Activated CD8-positive, alpha-beta memory T cell treated with anti-CD3 and anti-CD28 coated beads, Interleukin-2, amount 10 ng/mL, durations not matched to agents 7 days and 5 days (primary cell): ENCODE measurements at places on chromosomes 6 and 20. TPM values are rescaled to one million over a fixed set of nuclear protein-coding genes. Genes with fewer than 3 reads are reported as not detected.

The TEAD3 gene
- not detected for total RNA-seq

The ENTPD6 gene
- total RNA-seq, result 42.0 TPM

The PKIB gene
- 0.47 TPM for total RNA-seq

The COX4I2 gene
- not detected for total RNA-seq

The MTRF1L gene
- 15.5 TPM for total RNA-seq

DNA sequence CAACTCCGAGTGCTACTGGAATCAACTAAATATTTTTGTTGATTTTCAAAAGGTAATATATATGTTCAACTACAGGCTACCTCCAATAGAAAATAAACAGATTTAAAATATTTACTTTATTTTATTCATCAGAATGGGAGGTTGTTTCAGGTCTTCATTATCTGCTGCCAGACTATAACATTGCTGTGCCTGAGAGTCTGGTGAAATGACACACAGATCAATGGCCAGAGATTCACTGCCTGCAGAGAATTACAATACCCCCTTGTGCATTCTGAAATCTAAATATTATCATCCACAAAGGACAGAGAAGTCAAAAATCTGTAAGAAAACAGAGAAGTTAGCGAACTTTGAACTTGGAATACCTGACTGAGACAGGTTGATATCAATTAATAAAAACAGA is 667.8 kb upstream of the GJE1 start:
- H3K27me3 ChIP-seq, result no peaks in the 10 kb centered on the region
- H3K4me1 ChIP-seq, result peaks cover 9% of the 10 kb centered on the region
- H3K4me3 ChIP-seq, result no peak overlapping the region
- DNase-seq, result no peak
- H3K27ac ChIP-seq, result no peak overlapping the region

- no peaks in the 10 kb centered on the region for H3K36me3 ChIP-seq
- no peak overlapping the region for H3K4me3 ChIP-seq
- H3K27me3 ChIP-seq, result peaks cover 3% of the 10 kb centered on the region
- DNase-seq, result no peak
Measured at GRCh38 chr6:135950669-135951068, 99.2 kb downstream of the PDE7B start.

- no peaks in the 10 kb centered on the region for H3K4me1 ChIP-seq
- H3K27me3 ChIP-seq, result no peaks in the 10 kb centered on the region
- H3K4me3 ChIP-seq, result no peak overlapping the region
- no peak for DNase-seq
- no peak overlapping the region for H3K27ac ChIP-seq
Measured at GRCh38 chr6:111347589-111347988, 135.4 kb downstream of the REV3L start.

DNA sequence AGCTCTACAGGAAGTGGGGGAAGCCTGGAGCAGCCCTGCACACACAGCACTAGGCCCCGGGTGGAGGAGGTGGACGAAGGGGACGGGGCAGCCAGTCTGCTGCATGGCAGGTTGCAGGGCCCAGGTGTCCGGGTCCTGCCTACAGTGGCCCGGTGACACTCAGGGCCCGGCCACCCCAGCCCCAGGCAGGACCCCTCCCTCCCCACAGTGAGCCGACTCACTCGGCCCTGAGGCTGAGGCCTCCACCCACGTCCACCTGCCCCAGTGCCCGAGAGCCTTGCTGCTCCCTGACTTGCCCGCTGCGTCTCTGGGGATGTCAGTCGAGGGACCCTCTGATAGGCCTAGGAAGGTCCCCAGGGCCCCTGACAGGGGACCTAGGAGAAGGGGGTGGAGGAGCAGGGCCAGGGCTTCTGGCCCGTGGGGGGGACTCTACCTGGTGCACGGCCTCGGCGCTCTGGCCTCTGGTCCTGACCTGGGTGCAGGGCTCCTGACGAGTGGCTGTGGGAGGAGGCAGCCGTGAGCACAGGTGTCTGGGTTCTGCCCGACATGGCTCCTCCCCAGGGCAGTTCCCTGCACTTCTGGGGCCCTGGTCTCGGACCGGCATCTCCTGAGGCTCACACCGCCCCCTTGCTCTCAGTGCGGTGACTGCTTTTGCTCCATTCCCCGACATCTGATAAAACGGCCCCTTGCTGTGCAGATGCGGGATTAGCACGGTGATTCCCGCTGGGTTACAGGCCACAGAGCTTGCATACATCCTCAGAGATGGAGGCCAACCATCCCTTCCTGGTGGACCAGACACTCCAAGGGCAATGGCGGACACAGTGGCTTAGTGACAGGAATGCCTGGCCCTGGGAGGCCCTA is 20.1 kb downstream of the FRMD1 start:
- no peak for DNase-seq
- H3K4me3 ChIP-seq, result no peak overlapping the region
- no peaks in the 10 kb centered on the region for H3K27me3 ChIP-seq
- H3K4me1 ChIP-seq, result no peaks in the 10 kb centered on the region

- H3K4me1 ChIP-seq, result no peaks in the 10 kb centered on the region
- H3K36me3 ChIP-seq, result no peaks in the 10 kb centered on the region
- no peaks in the 10 kb centered on the region for H3K27me3 ChIP-seq
- DNase-seq, result no peak
Measured at GRCh38 chr6:69338431-69339162, 458.2 kb downstream of the LMBRD1 start.

GRCh38 chr6:53100561-53100960 is 35.4 kb downstream of the FBXO9 start:
- no peak for DNase-seq
- H3K36me3 ChIP-seq, result peaks cover 28% of the 10 kb centered on the region
- no peaks in the 10 kb centered on the region for H3K4me1 ChIP-seq
- no peak overlapping the region for H3K27ac ChIP-seq

DNA sequence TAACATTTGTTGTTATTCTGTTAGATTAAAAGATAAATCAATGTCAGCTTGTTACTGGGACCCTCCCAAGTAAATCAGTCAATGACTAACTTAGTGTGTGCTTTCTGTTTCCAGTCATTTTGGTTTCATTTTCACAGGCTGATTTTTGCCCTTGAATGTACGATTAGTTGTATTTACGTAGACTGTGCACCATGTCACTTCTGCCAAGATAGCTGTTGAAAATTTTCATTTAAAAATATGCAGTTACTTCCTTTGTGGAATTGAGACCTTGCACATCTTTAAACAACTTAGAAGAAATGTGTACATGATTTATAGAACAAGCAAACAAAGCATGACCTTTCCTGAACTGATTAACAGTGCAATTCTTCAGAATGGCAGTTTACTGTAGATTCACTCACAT is 944.8 kb upstream of the CITED2 start:
- H3K36me3 ChIP-seq, result no peaks in the 10 kb centered on the region
- no peak overlapping the region for H3K27ac ChIP-seq
- H3K4me3 ChIP-seq, result no peak overlapping the region

DNA sequence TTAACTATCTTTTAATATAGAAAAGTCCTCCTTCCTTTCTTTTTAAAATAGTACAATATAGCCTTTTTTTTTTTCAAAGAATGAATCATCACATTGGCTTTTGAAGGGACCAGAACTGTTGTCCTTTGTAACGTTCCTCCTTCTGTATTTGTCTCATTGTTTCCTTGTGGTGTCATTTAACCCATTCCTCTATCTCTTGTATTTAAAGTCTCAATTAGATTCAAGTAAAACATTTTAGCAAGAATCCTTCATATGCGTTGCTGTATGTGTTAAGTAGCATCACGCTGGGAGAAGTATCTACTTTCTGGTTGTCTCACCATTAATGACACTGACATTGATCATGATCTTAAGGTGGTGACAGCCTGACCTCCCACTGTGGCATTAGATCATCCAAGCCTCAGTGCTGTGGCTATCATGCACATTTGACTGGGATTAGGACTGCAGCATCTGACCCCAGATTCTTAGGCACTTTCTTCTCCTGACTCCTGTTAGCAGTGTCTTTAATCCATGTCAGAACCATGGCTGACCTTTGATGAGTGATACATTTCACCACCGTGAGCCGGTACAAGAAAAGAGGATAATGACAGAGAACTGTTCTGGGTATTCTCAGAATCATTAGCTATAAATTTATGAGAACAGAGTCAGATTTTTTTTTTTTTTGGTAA is 67.5 kb upstream of the TFB1M start:
- H3K4me1 ChIP-seq, result no peaks in the 10 kb centered on the region
- H3K27me3 ChIP-seq, result no peaks in the 10 kb centered on the region
- DNase-seq, result no peak
- H3K4me3 ChIP-seq, result no peak overlapping the region
- H3K36me3 ChIP-seq, result no peaks in the 10 kb centered on the region
- H3K27ac ChIP-seq, result no peak overlapping the region

DNA sequence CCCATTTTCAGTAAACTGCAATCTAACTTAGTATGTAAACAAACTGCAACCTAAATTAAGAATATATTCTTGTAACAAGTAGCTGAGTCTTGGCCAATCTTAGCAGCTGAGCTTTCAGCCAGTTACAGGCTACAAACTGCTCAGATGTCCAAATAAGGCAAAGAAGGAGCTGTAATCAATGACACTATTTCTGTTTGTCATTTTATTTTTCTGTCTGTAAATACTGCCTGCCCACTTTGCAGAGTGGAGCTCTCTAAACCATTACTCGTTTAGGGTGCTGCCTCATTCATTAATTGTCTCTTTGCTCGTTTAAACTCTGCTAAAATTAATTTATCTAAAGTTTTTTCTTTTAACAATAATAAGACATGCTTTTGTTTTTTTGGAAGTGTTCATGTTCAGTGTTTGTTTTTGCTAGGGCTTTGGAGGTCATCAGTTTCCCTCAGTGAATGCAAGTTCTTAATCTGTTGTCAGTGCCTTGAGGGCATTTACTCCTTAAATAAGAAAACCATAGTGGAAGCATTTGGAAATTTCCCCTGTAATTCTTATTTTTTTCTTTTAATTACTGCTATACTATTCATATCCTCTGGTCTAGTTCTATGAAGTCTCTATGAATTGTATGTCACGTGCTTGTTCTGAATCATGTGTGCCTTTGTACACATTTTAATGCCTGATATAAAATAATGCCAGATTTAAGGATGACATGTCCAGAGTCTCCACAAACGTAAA is 3.6 kb upstream of the PRL start:
- no peak overlapping the region for H3K4me3 ChIP-seq
- no peak for DNase-seq
- no peaks in the 10 kb centered on the region for H3K36me3 ChIP-seq
- no peaks in the 10 kb centered on the region for H3K4me1 ChIP-seq
- no peak overlapping the region for H3K27ac ChIP-seq

DNA sequence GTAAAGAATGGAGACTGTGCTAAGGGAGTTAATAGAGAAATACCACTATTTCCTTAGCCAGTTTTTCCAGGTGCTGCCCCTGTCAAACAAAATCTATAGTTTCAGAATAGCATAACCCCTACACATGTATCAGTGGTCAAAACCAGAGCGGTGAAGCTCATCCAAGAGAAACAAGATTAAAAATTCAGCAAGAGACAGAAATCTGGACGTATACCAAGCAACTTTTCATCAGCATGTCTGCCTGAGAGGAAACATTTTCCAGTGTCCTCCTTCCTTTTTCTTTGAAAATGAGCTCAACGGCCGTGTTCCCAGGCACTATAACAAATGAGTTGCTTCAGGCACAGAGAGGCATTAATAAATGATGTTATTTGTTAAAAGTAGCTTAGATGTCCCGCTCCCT is 416.5 kb downstream of the BCKDHB start:
- no peak overlapping the region for H3K4me3 ChIP-seq
- no peaks in the 10 kb centered on the region for H3K27me3 ChIP-seq
- no peaks in the 10 kb centered on the region for H3K36me3 ChIP-seq
- no peak overlapping the region for H3K27ac ChIP-seq
- peaks cover 18% of the 10 kb centered on the region for H3K4me1 ChIP-seq

DNA sequence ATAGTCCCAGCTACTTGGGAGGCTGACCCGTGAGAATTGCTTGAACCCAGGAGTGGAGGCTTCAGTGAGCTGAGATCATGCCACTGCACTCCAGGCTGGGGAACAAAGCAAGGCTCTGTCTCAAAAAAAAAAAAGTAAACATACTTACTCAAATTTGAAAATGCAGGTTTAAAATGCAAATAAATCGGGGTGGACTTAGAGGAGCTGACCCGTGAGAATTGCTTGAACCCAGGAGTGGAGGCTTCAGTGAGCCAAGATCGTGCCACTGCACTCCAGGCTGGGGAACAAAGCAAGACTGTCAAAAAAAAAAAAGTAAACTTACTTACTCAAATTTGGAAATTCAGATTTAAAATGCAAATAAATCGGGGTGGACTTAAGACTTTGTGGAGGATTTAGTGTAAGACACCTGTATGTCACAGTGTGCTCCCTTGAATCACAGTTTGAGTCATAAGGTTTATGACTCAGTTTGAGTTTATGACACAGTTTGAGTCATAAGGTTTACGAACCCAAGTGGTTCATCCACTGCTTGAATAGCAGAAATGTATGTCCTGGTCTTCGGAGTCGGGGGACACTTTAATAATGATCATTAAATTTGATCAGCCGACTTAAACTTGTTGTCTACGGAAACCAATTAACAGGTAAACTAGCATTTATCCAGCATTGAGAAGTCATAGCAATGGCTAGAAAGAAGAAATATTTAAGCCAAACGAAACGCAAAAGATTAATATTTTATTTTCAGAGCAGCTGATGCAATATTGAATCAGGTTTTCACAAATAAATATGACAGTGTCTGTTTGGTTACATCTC is 6.8 kb upstream of the MRPS10 start:
- peaks cover 11% of the 10 kb centered on the region for H3K4me1 ChIP-seq
- no peak for DNase-seq
- peaks cover 11% of the 10 kb centered on the region for H3K36me3 ChIP-seq
- H3K27me3 ChIP-seq, result no peaks in the 10 kb centered on the region
- peak overlapping the region; percentile 9 for H3K4me3 ChIP-seq
- peak overlapping the region; percentile 73 for H3K27ac ChIP-seq

- no peak overlapping the region for H3K27ac ChIP-seq
- H3K4me3 ChIP-seq, result no peak overlapping the region
Measured at GRCh38 chr6:7705483-7705882, 20.4 kb upstream of the BMP6 start.

DNA sequence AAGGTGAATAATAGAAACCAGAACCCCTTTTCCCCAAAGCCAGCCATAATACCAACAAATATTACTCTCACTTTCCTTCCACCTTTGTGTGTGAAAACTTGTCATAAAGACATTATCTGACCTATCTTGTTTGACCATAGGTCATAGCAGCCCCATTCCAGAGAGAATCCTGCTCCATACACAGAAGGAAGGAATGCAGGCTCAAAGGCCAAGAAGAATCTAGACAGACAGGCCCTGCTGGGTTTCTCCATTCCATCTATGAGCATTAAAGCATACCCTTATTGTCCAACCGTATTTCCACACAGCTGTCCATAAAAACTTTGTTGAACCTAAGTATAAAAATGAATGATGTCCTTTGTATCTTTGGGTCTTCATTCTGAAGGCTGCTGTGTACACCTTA is 40.7 kb upstream of the KCNK5 start:
- H3K36me3 ChIP-seq, result no peaks in the 10 kb centered on the region
- H3K27me3 ChIP-seq, result no peaks in the 10 kb centered on the region
- H3K4me3 ChIP-seq, result no peak overlapping the region
- H3K4me1 ChIP-seq, result peaks cover 3% of the 10 kb centered on the region
- DNase-seq, result no peak

DNA sequence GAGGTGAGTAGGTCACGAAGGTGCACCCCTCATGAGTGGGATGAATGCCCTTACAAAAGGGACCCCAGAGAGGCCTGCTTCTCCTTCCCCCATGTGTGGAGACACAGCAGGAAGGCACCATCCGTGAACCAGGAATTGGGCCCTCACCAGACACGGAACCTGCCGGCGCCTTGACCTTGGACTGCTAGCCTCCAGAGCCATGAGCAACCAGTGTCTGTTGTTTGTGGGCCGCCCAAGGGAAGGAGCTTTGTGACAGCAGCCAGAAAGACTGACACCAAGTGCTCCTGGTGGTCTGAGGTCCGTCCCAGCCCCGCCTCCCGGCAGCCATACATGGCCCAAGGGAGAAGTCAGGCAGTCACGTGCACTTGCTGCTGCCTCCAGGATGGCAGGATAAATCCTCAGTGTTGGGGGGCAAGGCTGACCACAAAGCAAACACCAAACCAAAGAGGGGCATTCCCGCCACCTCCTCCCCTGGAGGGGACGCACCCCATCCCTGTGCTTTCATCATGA is 29.3 kb downstream of the CDH4 start:
- no peak overlapping the region for H3K4me3 ChIP-seq
- no peak overlapping the region for H3K27ac ChIP-seq
- no peaks in the 10 kb centered on the region for H3K4me1 ChIP-seq
